SJCRH30 (cell line): ENCODE measurements at places on chromosomes 4 and X. TPM values are rescaled to one million over a fixed set of nuclear protein-coding genes. Genes with fewer than 3 reads are reported as not detected.
A peak's percentile ranks its signal among the peaks of the same experiment; 100 is the strongest.

The IL2RG gene
- 0.10 TPM in 1 of 2 replicates, not detected in the other for total RNA-seq

The USP17L28 gene
- total RNA-seq: not detected in 2 replicates

The SLITRK4 gene
- total RNA-seq: 0.02 TPM in 1 of 2 replicates, not detected in the other

The PDHA1 gene
- total RNA-seq: 378 and 393 TPM in 2 replicates

The SPON2 gene
- 2.5 and 3.2 TPM in 2 replicates for total RNA-seq

The ATXN3L gene
- not detected in 2 replicates for total RNA-seq

The GPRASP1 gene
- total RNA-seq: 1.4 and 2.3 TPM in 2 replicates

The GSPT2 gene
- 11.4 and 12.1 TPM in 2 replicates for total RNA-seq

The DNAAF6 gene
- total RNA-seq: not detected in 2 replicates

The CPEB2 gene
- total RNA-seq: 0.56 and 0.73 TPM in 2 replicates

DNA sequence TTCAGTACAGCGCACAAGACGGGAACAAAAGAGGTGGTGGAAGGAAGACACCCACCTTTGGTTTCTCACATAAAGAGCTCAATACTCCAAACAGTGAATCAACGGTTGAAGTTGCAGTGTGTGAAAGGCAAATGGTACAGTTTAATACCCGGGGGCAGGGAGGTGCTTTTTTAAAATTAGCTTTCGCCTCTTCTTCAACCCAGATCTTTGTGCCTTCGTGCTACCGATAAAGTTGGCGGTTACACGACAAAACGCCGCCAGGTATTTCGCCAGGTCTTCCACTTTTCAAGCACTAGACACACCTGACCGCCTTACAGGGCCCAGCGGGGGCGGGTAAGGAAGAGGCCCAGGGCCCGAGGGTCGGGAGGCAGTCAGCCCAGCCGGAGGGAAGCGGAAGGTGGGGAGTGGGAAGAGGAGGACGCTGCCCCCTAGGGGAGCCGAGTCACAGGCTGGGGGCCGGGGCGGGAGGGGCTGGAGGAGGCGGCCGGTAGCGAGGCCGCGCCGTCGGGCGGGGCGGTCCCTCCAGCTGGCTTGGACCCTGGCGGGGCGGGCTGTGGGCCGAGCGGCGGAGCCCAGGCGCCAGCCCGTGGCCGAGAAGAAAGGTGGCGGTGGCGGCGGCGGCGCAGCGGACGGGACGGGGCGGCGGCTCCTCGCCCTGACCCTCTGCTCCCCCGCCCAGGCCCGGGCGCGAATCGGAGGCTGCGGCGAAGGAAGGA is 16.0 kb downstream of the UTP3 start:
- DNase-seq: peak; percentile 89

GRCh38 chr4:85932500-85933290 is 427.2 kb downstream of the MAPK10 start:
- DNase-seq: peak; percentile 20

GRCh38 chrX:117522725-117523700 is 593.6 kb downstream of the KLHL13 start:
- DNase-seq: no peak

DNA sequence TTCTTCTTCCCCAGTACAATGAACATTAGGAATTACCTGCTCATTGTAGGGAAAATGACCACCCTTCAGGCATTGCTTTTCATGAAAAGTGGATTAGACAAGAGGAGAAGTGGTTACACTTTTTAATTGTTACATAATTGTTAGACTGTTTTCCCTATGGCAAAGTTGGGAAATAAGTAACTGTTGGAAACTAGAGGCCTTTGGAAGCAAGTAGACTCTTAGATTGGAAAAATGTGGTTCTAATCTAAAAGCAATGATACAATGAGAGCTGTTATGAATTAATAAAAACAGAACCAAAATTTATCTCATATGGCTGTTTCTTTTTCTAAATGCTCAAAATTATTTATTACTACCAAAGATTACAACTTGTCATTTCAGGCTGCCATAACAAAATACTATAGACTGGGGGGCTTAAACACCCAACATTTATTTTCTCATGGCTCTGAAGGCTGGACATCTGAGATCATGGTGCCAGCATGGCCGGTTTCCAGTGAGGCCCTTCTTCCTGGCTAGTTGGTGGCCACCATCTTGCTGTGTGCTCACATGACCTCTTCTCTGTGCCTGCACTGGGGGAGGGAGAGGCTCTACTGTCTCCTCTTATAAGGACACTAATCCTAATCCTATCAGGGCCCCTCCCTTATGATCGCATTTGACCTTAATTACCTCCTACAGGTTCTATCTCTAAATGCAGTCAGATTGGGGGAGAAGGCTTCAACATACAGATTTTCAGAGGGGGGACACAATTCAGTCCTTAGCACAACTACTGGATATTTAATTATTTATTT is 12.5 kb downstream of the CC2D2A start:
- DNase-seq: no peak

DNA sequence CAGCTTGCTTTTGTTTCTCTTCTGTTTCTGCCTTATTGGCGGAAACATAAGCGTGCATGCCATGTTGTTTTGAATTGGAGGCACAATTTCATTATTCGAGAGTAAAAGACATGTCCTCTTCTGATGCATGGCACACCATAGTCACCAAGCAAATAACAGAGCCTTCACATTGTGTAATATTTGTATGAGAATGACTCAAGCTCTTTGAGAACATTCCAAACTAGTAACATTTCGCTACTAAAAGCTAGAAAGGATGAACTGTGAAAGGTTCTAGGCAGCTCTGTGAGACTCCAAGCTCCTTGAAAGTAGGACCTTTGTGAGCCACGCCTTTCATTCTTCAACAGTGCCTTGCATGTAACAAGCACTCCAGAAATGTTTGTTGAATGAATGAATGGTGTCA is 9.2 kb upstream of the ANXA3 start:
- DNase-seq: no peak

DNA sequence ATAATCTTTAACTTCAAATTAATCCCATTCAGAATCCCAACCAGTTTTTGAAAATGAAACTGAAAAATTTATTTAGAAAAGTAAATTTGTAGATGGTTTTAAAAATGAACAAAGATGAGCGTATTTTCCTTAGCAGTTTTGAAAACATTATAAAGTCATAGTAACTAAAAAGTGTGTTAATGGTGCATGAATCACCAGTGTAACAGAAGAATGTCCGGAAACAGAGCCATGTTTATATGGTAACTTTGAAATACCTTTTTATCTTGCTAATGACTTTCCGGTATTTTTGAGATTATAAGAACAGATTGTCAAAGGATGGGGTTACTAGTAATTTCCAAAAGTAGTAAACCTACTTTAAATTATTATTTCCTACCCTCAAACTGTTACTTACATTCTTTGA is 145.9 kb downstream of the IRS4 start:
- no peak for DNase-seq

- no peak for DNase-seq
Measured at GRCh38 chrX:20803971-20804370, 537.3 kb upstream of the RPS6KA3 start.

DNA sequence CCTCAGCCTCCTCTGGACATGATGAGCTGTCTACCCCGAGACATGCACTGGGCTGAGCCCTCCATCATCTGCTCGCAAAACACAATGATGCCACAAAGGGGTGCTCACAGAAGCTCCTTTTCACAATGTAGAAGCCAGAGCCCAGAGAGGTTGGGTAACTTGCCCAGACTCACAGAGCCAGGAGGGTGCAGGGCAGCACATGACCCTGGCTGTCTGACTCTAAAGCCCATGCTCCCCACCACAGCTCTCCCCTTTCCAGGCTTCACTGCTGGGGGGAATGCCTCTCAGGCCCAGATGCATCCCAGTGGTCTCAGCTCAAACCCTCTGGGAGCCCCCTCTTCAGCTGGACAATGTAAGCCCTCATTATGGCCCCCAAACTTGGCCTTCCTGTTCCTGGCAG is 98.4 kb upstream of the AFAP1 start:
- DNase-seq: no peak

- DNase-seq: no peak
Measured at GRCh38 chr4:124386648-124387047, 325.9 kb downstream of the ANKRD50 start.

GRCh38 chr4:169566021-169566818 is 46.2 kb downstream of the NEK1 start:
- DNase-seq: peak; percentile 63

DNA sequence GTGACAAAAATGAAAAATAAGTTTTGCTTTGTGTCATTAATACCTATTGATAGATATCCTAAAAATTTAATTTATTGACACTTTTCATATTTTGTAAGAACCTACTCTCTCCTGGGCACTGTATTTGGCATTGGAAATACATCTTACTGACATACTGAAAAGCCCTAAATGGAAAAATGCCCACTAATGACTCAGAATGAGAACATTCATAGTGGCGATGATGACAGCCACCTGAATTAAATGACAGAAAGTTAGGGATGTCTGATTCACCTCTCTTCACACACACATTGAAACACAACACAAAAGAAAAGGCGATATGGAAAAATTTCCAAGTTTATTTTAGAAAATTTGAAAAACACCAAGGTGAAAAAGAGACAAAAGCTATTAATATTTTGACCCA is 992.3 kb downstream of the STPG2 start:
- DNase-seq: no peak

DNA sequence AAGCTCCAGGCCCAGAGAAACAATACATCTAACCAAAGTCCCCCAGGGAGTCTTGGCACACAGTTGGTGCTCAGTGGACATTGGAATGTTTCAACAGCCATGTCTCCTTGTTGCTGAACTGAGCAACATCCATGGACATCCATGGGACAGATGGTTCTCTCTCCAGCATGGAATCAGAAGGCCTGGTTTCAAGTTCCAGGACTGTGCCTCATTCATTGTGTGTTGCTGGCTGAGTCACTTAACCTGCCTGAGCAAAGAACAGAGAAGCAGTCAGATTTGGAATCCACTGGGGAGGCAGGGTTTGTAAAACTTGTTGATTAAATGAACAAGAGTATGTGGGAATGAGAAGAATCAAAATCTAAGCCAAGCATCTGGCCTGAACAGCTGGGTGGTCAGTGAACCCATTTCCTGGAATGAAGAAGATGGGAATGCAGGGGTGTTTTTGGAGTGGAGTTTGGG is 147.9 kb downstream of the CHIC2 start:
- DNase-seq: no peak

DNA sequence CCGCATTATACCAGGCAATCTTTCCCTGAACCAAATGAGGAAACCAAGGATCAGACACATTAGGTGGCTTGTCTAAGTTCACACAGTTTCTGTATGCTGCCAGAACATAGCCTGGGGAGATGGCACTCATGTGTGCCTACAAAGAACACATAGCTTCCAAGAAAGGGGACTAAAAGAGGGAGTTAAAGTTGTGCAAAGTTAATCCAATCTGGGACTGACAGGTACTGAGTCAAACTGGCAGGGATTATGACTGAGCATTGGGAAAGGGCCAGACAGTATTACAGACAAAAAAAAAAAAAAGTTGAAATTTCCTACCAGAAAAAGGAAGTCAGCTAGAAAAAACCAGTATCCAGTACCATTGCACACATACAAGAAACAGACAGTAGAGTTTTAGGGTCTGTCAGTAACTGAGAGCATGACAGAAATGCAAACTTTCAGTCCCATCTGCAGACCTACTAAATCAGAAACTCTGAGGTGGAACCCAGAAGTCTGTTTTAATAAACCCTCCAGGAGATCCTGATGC is 37.2 kb downstream of the ADAMTS3 start:
- no peak for DNase-seq

DNA sequence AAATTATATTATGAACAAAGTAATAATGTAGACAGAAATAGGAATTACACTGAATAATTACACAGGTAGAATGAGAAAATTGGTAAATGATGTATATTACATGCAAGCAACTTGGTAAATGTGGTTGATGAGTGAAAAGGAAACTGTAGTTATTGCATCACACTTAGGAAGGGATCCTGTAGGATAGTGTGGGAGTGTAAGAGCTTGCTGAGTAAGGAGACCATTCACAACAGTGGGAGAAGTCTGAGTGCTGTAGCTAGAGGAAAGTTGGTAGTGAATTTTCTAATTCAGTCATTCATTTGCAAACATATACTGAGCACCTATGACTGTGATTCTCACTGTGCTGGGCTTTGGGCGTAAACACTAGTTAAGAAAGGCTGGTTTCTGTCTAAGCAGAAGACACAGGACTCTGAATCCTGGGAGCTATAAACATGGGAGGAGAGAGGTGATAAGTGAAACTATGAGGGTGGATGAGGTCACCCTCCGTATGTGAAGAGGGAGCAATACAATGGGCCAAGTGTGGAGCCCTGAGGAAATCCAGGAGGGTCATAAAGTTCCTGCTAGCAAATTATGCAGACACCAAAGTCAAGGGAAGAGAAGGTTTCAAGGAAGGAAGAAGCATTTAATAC is 14.2 kb upstream of the CPE start:
- DNase-seq: no peak

DNA sequence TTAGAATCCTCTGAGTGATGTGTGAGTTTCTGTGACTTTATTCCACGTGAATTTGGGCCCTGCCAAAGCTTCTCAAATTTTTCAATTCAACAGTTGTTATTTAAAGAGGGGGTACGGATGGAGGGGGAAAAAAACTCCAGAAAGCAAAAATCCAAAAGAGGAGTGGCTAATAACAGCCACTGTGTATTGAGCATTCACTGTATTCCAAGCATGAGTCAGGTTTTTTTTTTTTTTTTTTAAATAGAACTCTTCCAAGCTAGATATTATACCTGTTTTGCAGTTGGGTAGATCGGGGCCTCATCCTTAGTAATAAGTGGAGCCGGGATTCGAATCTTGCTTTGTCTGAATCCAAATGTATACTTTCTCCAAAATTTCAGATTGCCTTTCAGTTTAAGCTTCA is 6.4 kb upstream of the RHOH start:
- no peak for DNase-seq

DNA sequence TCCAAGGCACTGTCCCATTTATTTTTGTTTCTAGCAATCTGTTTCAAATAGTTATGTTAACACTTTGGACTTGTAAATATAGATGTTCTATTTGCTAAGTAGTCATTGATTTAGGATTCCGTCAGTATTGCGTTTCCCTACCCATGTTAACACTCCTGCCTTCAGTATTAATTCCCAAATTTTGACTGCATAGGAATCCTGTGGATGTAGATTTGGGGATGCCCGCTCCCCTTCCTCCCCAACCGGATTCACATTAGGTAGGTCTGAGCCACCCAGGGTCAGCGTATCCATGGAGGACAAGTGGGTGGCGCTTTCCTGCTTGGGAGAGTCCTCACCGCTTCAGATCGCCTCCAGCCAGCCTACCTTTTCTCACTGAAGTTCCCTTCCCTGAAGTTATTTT is 1.1 kb upstream of the SORBS2 start:
- DNase-seq: no peak

DNA sequence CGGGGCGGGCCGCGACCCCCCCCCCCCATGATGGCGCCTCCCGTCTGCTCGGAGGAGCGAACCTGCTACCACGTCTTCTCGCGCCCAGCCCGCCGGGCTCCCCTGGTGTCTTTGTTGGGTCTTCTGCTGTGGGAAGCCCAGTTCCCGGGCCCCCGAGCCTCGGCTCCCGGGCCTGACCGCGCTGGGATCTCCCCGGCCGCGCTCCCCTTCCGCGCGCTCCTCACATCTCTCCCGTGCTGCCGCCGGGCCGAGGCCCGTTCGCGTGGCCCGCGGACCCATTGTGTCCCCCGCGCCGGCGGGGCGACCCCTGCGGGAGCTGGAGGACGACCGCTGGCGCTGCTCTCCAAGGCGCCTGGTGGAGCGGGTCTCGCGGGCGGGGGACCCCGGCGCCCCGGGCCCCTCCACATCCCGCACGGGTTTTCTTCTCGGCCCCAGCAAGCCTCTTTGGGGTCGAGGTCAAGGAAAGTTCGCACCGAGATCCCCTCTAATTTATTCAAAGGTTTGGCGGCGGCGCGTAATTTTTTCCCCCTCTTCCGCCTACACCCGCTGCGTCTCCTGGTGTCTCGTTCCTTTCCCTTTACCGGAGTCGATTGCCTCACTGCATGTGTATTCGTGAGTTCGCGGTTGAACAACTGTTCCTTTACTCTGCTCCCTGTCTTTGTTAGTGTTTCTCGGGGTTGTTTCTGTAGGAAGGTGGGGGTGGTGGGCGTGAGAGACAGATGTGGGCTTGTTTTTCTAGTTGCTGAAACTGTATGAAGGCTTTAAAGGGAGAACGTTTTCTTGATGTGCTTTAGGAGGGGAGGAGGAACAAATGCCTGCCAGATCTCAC is 770 bp downstream of the SMAD1 start:
- DNase-seq: peak; percentile 86
